ENCODE measurements at places on chromosomes 6 and 20.

DNA sequence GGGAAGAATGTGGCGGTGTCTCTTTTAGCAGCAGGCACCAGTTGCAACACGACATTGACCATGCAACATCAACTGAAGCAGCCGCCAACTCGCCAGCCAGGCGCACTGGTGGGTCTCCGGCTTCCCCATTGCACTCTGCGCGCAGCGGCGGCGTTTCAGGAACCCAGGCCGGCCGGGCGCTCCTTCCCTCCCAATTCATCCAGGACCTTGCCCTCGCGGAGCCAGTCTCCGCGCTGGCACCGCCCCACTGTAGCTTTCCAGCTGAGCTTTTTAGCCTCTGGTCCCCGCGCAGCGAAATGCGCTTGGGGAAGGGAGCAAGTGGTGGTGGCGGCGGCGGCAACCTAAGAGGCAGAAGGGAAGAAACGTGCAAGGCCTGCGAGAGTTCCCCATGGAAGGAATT, 297.9 kb upstream of the RIMS1 start:
- H3K36me3 ChIP-seq = no peaks in the 10 kb centered on the region
- H3K27ac ChIP-seq = no peak overlapping the region
- H3K4me1 ChIP-seq = peaks cover 5% of the 10 kb centered on the region
- no peak for DNase-seq
- H3K27me3 ChIP-seq = no peaks in the 10 kb centered on the region
- H3K4me3 ChIP-seq = no peak overlapping the region

DNA sequence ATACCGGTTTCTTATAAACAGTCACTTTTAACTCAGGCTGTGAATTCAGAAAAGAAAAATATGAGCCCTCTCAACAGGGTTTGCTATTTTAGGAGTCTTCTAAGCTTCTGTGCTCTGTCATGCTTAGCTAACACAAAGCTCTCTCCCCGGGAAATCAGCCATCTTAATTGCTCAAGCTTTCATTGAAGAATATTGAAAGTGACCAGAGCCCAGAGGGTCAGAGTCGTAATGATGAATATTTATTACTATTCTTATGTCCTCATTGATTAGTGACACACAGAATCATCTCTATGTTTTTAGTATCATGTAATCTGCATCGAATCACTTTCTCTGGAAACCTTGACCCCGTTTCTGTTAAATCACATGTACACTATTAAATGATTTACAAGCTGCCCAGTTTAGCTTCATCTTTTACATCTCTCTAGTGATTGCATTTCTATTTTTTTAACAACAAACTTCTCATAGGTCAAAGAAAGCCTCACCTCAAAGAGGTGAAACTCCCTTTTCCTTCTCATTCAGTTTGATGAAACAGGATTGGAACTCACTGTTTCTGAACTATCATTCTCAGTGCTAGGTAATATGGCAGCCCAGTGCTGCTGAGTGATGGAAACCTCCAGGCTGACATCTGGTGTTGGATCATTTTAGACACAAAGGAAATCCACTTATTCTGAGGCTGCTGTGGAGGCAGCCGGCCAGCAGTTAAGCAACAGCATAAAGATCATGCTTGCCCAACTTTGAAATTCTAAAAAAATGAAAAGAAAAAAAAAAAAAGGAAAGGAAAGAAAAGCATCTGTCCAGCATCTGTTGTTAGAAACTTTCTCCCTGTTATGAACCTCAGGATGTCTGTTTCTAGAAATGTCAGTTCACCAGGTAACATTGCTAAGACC, 96.3 kb downstream of the RFPL4B start:
- no peak overlapping the region for H3K4me3 ChIP-seq
- no peak for DNase-seq
- no peaks in the 10 kb centered on the region for H3K36me3 ChIP-seq
- H3K4me1 ChIP-seq = peaks cover 13% of the 10 kb centered on the region
- no peaks in the 10 kb centered on the region for H3K27me3 ChIP-seq
- H3K27ac ChIP-seq = no peak overlapping the region

DNA sequence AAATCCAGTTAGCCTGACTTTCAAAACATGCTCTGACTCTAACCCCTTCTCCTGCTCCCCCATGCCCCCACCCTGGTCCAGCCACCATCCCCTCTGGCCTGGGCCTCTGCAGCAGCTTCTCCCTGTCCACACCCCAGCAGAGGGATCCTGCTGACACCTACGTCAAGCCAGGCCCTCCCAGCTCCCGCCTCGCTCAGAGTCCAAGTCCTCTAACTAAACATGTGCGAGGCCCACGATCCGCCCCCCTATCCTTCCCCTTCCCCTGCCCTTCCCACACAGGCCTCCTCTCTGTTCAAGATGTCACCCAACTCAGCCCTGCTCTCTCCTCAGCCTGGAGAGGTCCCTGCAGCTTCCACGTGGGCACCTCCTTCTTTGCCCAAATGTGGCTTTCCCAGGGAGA, 33.7 kb downstream of the NFATC2 start:
- H3K36me3 ChIP-seq = no peaks in the 10 kb centered on the region
- DNase-seq = no peak
- no peaks in the 10 kb centered on the region for H3K4me1 ChIP-seq
- no peaks in the 10 kb centered on the region for H3K27me3 ChIP-seq
- no peak overlapping the region for H3K27ac ChIP-seq
- H3K4me3 ChIP-seq = no peak overlapping the region

DNA sequence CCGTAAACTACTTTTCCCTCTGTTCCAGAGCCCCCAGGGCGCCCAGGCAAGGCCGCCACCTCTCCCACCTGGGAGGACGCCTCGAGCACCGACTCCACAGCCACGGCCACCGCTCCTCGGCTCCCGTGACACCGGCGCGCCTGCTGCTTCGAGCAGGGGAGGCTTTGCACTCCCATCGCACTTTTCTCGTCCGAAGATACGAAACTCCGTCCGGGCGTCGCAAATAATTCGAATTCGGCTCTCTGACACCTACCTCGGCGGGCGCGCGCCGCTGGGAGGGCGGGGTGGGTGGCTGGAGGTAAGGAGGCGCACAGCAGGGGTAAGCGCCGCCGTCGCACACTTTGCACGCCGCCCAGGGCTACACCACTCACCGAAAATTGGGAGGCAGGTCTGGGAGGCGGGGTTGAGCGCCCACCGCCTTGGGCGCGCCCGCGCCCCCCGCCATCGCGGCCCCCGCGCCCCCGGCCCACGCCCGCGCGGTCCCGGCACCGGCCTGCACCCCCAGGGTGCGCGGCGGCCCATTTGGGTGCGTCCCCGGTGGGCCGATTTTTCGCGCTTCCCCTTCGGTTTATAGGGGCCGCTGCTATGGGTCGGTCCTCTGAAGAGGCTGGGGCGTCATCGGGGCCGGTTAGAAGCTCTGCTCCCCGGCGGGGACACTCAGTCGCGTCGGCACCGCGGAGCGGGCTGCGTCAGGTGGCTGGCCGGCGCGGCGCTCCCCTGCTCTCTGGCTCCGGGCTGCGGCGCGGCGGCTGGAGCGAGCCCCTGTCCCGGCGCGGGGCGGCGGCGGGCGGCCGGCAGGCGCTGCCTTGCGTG, 36.2 kb downstream of the GNAS start:
- H3K36me3 ChIP-seq = no peaks in the 10 kb centered on the region
- DNase-seq = peak; percentile 99
- H3K4me1 ChIP-seq = peaks cover 11% of the 10 kb centered on the region
- H3K27ac ChIP-seq = peak overlapping the region; percentile 87
- no peaks in the 10 kb centered on the region for H3K27me3 ChIP-seq

- DNase-seq = no peak
- no peak overlapping the region for H3K27ac ChIP-seq
- no peaks in the 10 kb centered on the region for H3K27me3 ChIP-seq
- no peaks in the 10 kb centered on the region for H3K36me3 ChIP-seq
Observed at GRCh38 chr6:112560651-112561050, 213.5 kb downstream of the RFPL4B start.

DNA sequence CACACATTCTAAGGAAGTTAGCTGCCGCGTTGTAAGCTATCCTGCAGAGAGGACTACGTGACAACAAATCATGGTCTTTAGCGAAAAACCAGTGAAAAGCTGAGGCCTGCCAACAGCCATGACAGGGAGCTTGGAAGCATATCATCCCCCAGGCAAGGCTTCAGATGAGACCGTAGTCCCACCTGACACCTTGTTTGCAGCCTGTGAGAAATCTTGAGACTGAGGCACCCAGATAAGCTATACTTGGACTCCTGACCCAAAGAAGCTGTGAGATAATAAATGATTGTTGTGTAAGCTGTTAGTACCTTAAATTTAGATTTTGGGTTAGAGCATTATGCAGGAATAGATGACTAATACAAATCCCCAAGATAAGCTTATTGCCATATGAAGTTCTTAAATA, 45.4 kb upstream of the SENP6 start:
- DNase-seq = no peak
- no peak overlapping the region for H3K27ac ChIP-seq
- no peak overlapping the region for H3K4me3 ChIP-seq
- no peaks in the 10 kb centered on the region for H3K36me3 ChIP-seq

- no peak for DNase-seq
- H3K27ac ChIP-seq = peak overlapping the region; percentile 39
- peaks cover 52% of the 10 kb centered on the region for H3K4me1 ChIP-seq
- H3K27me3 ChIP-seq = no peaks in the 10 kb centered on the region
Observed at GRCh38 chr20:45011108-45011526, 44.8 kb downstream of the STK4 start.

GRCh38 chr20:59690101-59690500, 85.8 kb downstream of the PHACTR3 start:
- H3K27me3 ChIP-seq = peaks cover 78% of the 10 kb centered on the region
- no peaks in the 10 kb centered on the region for H3K36me3 ChIP-seq
- H3K27ac ChIP-seq = no peak overlapping the region
- no peaks in the 10 kb centered on the region for H3K4me1 ChIP-seq
- no peak overlapping the region for H3K4me3 ChIP-seq

GRCh38 chr6:10875026-10875425, 6.8 kb downstream of the GCM2 start:
- DNase-seq = no peak
- H3K4me3 ChIP-seq = no peak overlapping the region
- H3K27ac ChIP-seq = no peak overlapping the region
- no peaks in the 10 kb centered on the region for H3K36me3 ChIP-seq
- no peaks in the 10 kb centered on the region for H3K27me3 ChIP-seq

GRCh38 chr6:43436577-43437282, 9.4 kb downstream of the ABCC10 start:
- peaks cover 22% of the 10 kb centered on the region for H3K36me3 ChIP-seq
- peaks cover 19% of the 10 kb centered on the region for H3K4me1 ChIP-seq
- DNase-seq = peak; percentile 83
- H3K27me3 ChIP-seq = no peaks in the 10 kb centered on the region
- H3K4me3 ChIP-seq = no peak overlapping the region

GRCh38 chr6:15429141-15430110, 183.6 kb downstream of the JARID2 start:
- no peaks in the 10 kb centered on the region for H3K27me3 ChIP-seq
- no peak overlapping the region for H3K4me3 ChIP-seq
- peaks cover 26% of the 10 kb centered on the region for H3K4me1 ChIP-seq
- H3K36me3 ChIP-seq = no peaks in the 10 kb centered on the region
- H3K27ac ChIP-seq = peak overlapping the region; percentile 3

GRCh38 chr6:142773324-142773723, 171.7 kb downstream of the HIVEP2 start:
- H3K4me3 ChIP-seq = no peak overlapping the region
- no peaks in the 10 kb centered on the region for H3K27me3 ChIP-seq
- no peaks in the 10 kb centered on the region for H3K4me1 ChIP-seq
- peaks cover 43% of the 10 kb centered on the region for H3K36me3 ChIP-seq

- no peak overlapping the region for H3K4me3 ChIP-seq
- DNase-seq = no peak
- no peaks in the 10 kb centered on the region for H3K27me3 ChIP-seq
- no peaks in the 10 kb centered on the region for H3K36me3 ChIP-seq
- H3K27ac ChIP-seq = no peak overlapping the region
- no peaks in the 10 kb centered on the region for H3K4me1 ChIP-seq
Observed at GRCh38 chr6:80618953-80619352, 512.5 kb downstream of the BCKDHB start.

GRCh38 chr20:38065764-38066375, 32.3 kb downstream of the RPRD1B start:
- no peak overlapping the region for H3K27ac ChIP-seq
- H3K4me1 ChIP-seq = peaks cover 2% of the 10 kb centered on the region
- H3K4me3 ChIP-seq = no peak overlapping the region
- DNase-seq = no peak

GRCh38 chr20:46307139-46307998, 929 bp downstream of the CDH22 start:
- H3K27me3 ChIP-seq = peaks cover 84% of the 10 kb centered on the region
- no peaks in the 10 kb centered on the region for H3K4me1 ChIP-seq
- DNase-seq = peak; percentile 89

DNA sequence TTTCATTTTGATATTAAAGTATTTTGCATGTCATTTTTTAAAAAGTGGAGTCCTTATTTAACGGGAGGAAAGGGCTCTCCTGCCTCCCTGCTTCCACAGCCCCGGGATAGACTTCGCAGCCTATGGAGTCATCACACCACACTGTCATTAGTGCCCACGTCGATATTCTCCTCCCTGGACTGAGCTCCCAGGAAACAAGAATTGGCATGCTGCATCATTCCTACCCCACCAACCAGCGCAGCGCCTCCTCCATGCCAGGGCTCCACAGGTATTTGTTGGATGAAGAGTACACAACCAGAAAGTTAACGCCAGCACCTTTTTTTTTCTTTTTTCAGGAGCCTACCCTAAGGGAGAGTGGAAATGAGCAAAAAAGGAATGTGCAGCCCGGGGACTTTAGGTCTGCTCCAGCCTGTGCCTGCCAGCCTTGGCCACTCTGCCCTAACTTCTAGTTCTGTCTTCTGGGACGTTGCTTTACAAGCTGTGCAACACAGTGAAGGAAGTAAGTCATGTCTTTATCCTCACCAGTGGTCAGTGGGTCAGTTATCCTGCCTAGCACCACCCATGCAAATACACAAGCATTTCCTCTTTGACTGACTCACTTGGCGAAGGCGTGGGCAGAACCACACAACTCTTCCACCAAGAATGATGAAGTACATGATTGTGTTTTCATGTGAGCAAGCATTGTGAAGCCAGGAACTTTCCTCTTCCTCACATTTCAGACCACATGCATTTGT, 180.7 kb upstream of the UST start:
- peak overlapping the region; percentile 5 for H3K27ac ChIP-seq
- H3K36me3 ChIP-seq = no peaks in the 10 kb centered on the region
- H3K4me1 ChIP-seq = peaks cover 10% of the 10 kb centered on the region
- H3K4me3 ChIP-seq = no peak overlapping the region
- DNase-seq = no peak

GRCh38 chr6:73854998-73855718, 159.2 kb downstream of the CD109 start:
- H3K36me3 ChIP-seq = 0 out of 2 replicates have a peak, but pooled peaks cover 5% of the 10 kb centered on the region
- H3K4me1 ChIP-seq = no peaks in the 10 kb centered on the region
- H3K27me3 ChIP-seq = no peaks in the 10 kb centered on the region
- no peak for DNase-seq
- H3K27ac ChIP-seq = no peak overlapping the region

DNA sequence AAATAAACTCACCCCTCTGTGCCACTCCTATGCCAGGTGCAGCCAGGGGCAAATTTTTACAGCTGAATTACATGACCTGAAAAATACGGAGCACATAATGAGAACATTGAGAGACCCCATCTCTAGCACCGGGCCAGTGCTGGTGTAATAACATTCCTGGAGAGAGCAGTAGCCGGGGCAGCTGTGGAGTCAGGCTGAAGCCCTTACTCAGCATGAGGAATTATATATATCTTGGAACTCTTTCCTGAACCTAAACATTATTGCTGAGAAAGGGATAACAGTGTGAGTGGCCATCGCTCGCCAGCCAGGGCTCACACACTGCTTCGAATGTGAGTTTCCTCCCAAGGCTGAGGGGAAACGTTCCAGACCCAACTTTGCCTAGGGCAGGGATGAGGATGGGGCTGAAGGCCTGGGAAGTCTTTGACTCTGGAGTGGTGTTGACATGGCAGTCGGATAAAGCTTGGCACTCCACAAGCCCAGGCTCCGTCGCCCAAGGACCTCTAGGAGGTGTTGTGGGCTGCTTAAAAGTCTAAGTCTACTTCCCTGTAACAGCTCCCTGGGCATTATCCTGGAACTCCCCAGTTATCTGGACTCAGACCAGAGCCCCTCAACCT, 269.8 kb downstream of the CDC5L start:
- H3K27ac ChIP-seq = no peak overlapping the region
- H3K4me3 ChIP-seq = no peak overlapping the region
- H3K36me3 ChIP-seq = no peaks in the 10 kb centered on the region
- peaks cover 15% of the 10 kb centered on the region for H3K4me1 ChIP-seq
